Activated T-cell treated with anti-CD3 and anti-CD28 coated beads, Interleukin-2, amount 50 U/mL, for 4 hours (primary cell): ENCODE measurements at places on chromosomes 1 and 21.

DNA sequence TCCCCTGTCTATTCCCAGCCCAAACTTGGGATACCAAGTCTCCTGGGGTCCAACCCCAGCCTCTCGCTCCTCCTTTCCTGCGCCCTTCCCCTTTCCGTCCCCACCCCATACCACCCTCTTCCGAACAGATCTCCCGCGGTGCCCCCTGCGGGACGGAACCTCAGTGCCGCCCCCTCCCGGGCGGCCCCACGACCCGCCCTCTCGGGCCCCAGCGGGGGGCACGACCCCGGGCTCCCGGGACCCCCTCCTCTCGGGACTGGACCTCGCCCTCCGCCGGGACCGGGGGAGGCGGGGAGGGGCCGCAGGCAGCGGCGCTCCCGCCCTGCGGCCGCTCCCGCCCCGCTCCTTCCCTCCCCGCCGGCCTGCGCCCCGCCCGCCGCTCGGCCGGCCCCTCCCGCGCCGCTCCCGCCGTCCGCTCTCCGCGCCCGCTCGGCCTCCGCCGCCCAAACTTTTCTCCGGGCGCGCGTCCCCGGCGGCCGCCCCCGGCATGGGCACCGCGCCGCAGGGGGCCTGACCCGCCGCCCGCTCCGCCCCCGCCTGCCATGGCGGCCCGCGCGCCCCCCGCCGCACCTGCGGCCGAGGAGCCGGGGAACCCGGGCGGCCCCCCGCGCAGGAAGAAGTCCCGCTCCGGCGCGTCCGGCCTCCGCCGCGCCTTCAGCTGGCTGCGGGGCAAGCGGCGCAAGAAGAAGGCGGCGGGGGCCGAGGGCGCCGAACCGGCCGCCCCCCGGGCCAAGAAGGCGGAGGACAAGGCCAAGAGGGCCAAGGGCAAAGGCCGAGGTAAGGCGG, 39.0 kb upstream of the SYNC start:
- no peak for DNase-seq

DNA sequence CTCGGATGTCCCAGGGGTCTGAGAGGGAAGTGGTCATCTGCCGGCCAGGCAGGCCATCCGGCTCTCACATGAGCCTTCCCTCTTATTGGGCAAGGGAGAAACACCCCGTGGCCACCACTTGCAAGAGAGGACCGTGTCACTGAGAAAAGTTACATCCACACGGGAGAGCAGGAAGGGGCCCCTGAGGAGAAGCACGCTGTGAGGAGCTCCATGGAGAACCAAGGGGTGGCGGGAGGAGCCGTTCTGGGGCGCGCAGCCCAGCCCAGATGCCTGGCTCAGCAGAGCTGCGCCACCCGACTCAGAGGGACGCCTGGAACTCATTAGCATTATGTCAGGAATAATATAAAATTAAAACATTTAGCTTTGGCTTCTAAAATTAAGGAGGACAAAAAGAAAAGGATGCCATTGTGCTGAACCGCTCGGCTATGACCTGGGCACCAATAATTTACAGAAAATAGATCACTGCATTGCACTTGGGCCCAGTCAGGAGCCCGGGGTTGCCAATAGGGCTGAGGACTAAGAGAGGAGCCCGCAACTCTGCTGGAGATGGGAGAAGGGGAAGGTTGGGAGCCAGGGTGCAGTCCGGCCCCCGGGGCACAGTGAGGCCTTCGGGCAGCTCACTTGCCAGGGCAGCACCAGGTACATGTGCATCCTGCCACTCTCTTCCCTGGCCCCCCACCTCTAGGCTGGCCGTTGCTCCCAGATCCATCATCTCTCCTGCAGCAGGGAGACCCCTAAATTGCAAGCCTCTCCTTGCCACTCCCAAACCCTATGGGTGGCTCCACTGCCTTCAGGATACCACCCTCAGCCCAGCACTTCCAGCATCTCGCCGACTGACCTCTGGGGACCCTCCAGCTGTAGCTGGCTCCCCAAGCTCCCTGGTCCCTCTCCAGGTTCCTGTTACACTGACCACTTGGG, 84.8 kb downstream of the DMRTB1 start:
- DNase-seq: no peak

- no peak for DNase-seq
These were observed 233.1 kb downstream of the PAPPA2 start for GRCh38 chr1:176696109-176696508.

DNA sequence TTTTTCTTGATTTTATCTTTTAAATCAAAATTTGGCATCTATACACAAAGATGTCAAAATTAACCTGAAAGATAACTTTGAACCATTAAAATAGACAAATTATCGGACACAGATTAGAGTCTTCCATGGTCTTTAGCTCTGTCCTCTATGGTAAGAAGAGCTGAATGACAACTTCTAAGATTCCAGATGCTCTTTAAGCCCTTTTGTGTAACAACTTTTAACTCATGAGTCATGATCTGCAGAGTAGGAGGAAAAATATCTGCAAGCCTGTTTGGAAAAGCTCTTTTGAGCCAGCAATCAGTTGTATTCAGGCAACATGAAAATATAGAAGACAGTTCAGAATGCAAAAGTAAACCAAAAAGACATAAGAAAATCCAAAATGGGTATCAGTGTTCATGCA, 37.8 kb downstream of the TTC13 start:
- DNase-seq: no peak

GRCh38 chr1:210500831-210501230, 172.1 kb downstream of the HHAT start:
- no peak for DNase-seq

DNA sequence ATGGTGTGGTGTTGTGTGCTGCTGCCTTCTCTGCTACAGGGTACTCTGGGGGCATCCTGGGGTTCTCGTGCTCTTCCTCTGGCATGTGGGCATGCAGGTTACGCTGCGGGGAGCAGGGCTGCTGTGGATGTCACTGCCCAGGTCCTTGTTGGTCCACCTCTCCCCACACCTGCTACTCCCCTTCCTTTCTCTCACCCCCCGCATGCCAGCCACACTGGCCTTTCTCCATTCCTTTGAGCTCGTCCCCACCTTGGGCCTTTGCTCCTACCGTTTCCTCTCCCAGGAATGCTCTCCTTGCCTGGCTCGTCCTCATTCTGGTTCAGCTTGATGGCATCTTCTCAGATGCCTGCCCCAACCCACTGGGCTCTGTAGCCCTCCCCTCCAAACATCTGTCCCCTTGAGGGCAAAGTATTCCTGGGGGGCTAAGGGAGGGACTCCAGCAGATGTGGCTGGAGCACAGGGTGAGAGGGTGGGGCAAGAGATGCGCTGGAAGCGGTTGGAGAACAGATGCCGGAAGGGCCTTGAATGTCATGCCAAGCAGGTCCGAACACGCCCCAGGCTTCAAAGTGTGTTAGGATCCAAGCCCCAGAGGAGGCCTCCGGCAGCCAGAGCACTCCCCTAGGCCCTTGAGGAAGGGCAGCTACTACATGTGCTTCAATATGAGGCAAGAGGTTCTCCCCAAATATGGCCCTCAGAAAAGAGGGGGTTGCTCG, 23.4 kb downstream of the DMRTB1 start:
- DNase-seq: no peak

DNA sequence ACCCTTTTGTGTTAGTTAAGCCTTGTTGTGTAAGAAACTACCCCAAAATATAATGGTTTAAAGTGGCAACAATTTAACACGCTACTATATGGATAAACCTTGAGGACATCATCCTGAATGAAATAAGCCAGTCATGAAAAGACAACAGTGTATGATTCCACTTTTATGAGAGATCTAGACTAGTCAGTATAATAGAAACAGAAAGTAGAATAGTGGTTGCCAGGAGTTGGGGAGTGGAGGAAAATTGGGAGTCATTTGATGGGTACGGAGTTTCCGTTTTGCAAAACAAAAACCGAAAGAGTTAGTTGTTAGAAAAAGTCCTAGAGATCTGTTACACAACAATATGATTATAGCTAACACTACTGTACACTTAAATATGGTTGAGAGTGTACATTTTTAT, 16.0 kb upstream of the CHIA start:
- no peak for DNase-seq

DNA sequence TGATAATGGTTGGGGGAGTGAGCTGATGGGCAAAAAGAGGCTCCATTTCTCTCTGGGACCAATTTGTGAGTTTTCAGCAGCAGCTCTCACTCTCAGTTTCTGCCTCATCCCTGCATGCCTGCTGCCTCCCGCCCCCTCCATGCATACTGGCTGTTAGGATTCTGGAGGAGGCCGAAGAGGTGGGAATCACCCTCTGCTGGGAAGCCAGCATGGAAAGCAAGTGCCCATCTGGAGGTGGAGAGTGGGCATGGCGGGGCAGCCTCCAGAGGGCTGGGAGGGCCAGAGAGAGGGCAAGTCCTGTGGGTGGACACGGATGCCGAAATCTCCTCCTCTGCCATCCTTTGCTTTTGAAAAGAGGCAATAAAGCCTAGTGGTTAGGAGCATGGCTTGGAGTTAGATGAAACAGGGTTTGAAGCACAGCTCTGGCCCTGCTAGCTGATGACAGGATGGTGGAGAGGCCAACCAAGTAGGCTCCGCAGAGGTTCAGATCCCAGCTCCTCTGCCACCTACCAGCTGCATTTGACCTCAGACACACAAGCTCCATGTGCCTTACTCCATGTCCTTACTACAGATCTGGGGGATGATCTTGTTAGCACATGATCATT, 113.4 kb downstream of the GRIK3 start:
- no peak for DNase-seq

DNA sequence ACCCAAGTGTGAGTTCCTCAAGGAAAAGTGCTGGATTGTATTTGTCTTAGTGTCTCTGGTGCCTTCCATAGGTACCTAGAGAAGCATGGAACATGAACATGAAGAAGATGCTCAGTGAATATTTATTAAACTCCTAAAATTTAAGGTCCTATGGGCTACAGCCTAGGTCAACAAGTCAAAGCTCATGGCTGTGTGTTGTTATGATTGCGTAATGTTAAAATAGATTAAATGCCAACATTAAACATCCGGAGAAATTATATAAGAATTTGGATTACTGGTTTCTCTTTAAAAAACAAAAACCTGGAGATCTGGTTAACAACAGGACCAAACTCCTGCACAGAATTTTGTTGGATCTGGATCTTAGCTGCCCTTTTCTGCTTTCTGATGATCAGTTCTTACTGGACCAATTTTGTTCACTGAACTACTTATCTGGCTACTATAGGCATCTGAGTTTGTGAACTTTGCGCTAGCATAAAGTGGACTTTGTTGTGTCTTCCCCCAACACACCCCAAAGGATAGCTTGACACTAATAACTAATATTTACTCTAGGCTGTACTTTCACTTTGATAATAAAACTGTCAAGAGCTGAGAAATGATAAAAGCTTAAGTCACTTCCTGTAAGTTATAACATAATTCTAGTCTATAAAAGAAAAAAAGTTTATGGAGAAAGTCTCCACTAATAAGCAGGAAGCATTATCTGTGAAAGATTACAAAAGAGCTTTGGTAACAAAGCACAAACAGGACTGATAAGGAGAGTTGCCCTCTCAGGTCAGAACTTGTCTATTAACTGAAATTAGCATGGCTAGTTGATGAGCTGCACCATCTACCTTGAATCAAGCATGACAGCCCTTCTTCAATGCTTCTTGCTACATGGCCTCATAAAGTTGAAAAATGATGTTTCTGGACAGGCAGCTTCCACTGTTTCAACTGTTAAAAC, 20.7 kb downstream of the F5 start:
- DNase-seq: no peak

DNA sequence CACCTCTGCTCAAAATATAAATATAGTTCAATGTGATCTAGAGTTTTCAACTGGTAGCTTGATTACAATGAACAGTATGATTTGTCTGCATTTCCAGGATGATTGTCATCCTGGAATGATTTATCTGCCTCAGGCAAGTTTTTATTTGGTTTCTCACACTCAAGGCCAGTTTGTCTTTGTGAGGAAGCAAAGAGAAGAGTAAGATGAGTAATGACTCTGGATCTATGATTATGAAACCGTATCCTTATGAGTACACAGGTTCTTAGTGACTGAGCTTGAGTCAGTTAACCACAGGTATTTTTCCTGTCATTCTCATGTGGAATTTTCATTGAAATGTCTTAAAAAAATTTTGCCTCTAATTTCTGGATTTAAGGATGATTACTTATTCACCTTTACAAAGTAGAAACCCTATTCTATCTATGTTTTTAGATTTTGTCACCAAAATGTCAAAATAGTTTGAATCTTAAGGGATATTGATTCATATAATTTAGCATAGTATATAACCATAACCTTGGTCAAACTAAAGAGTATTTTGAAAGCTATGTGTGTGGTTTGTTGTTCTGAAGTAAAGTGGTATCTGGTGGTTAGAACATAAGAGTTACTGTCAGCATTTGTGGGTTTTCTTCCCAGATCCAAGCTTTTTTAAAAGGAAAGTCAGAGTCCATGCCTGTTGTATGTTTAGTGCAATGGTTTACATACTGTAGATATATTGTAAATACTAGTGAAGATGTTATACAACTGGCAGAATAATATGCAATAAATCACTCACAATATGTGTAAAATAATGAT, 145.0 kb downstream of the RASAL2 start:
- no peak for DNase-seq

GRCh38 chr1:212341090-212341489, 55.9 kb downstream of the PPP2R5A start:
- DNase-seq: no peak

GRCh38 chr1:32404946-32405345, 10.7 kb upstream of the BSDC1 start:
- no peak for DNase-seq

DNA sequence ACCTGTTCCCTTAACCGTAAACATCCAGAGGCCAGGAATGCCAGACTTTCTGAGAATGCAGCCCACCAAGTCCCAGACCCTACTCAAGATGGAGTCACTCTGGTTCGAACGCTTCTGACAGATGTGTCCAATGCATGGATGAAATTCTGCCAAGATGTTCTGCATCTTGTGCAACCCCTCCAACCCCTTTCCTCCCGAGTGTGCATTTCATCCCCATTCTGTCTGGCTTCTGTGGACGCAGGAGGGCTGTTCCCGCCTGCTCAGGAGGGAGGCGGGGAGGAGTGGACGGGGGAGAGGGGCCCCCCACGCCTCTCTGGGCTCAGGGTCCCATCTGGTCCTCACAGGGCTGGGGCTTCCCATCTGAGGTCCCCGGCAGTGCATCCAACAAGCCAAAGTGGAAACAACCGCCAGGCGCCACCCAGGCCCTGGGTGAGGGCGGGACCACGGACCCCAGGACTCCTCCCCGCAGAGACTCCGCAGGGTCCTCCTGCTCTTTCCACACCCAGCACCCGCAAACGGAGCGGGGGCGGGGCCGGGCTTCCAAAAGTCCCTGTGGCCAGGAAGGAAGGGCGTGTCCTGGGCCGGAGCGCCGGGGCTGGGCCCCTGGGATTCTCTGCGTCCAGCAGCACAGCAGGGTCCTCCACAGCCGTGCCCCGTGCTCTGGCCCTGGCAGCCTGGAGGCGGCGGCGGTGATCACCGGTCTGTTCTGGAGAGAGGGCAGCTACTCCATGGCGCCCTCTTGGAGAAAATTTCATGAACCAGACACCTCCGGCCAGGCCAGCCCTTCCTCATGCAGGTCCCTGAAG, 27.8 kb upstream of the SUMO3 start:
- peak; percentile 23 for DNase-seq
